ENCODE measurements at places on chromosomes 11 and 22. TPM values are rescaled to one million over a fixed set of nuclear protein-coding genes. Genes with fewer than 3 reads are reported as not detected.

GRCh38 chr11:58770627-58771457, 39.1 kb upstream of the GLYAT start:
- H3K27ac ChIP-seq = no peak overlapping the region
- no peak for DNase-seq
- H3K27me3 ChIP-seq = no peaks in the 10 kb centered on the region
- H3K4me3 ChIP-seq = no peak overlapping the region
- no peaks in the 10 kb centered on the region for H3K36me3 ChIP-seq

DNA sequence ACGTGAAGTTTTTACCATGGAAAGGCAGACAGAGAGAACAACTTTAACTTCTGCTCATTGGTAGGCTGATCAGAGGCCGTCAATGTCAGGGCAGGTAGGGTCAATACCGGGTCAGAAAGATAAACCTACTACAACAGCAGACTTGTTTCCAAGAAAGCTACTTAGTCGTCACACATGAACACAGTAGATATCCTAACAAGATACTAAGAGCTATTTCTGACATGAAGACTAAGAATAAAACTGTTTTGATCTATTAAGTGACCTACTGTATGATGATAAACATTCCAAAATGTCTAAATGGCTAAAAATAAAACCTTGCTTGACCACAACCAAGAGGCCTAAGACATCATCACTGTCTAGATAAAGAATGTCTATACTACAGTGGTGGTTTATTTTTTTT, 231.3 kb downstream of the CADM1 start:
- H3K4me1 ChIP-seq = peaks cover 11% of the 10 kb centered on the region
- H3K27me3 ChIP-seq = peaks cover 2% of the 10 kb centered on the region
- H3K36me3 ChIP-seq = no peaks in the 10 kb centered on the region
- no peak for DNase-seq
- no peak overlapping the region for H3K4me3 ChIP-seq
- H3K27ac ChIP-seq = no peak overlapping the region

TLCD5 gene
- 8.5 TPM for polyA plus RNA-seq

MYO7A gene
- 3.8 TPM for polyA plus RNA-seq

OR5D14 gene
- not detected for polyA plus RNA-seq

GRCh38 chr11:40647295-40647694, 812.2 kb downstream of the LRRC4C start:
- no peaks in the 10 kb centered on the region for H3K36me3 ChIP-seq
- H3K27ac ChIP-seq = no peak overlapping the region
- no peaks in the 10 kb centered on the region for H3K4me1 ChIP-seq
- DNase-seq = no peak
- H3K27me3 ChIP-seq = no peaks in the 10 kb centered on the region
- H3K4me3 ChIP-seq = no peak overlapping the region

GRCh38 chr11:45683271-45684058, 18.0 kb upstream of the CHST1 start:
- no peaks in the 10 kb centered on the region for H3K4me1 ChIP-seq
- no peaks in the 10 kb centered on the region for H3K36me3 ChIP-seq
- H3K27me3 ChIP-seq = peaks cover 15% of the 10 kb centered on the region

All from muscle of leg (tissue), 16 donors.